ENCODE measurements at places on chromosomes 1 and 21.

DNA sequence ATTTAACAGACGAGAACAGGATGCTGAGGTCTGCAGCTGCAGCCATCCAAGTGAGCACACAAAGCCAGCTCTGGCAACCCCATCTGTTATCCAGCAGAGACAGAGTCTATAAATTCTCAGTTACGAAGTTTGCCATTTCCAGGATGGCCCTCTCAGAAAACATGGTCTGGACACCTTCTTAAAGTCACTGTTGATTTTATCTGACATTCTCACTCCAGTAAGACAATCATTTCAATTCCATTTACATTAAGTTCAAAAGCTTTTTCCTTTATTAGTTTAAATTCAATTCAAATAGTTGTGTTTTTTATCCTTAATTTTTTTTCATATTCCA, 125.5 kb downstream of the DMRTB1 start:
- no peak for DNase-seq

GRCh38 chr1:9127395-9128165, 1.3 kb downstream of the GPR157 start:
- DNase-seq, result no peak

DNA sequence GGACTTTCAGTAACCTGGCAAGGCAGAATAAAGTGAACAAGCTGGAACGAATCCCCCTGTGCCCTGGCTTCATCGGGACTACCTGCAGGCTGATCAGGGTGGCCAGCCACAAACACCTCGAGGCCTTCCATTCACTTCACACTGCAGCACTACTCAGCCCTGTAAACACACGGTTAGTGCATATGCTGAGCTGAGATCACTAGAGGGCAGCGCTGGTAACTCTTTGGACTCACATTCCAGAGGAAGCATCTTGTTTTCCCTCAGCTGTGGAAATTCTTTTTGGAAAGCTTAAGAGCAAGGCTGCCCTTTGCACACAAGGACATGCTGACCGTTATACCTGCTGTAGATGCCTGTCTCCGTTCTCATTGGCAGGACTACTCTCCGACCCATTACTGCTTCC, 32.1 kb downstream of the PCSK9 start:
- no peak for DNase-seq

DNA sequence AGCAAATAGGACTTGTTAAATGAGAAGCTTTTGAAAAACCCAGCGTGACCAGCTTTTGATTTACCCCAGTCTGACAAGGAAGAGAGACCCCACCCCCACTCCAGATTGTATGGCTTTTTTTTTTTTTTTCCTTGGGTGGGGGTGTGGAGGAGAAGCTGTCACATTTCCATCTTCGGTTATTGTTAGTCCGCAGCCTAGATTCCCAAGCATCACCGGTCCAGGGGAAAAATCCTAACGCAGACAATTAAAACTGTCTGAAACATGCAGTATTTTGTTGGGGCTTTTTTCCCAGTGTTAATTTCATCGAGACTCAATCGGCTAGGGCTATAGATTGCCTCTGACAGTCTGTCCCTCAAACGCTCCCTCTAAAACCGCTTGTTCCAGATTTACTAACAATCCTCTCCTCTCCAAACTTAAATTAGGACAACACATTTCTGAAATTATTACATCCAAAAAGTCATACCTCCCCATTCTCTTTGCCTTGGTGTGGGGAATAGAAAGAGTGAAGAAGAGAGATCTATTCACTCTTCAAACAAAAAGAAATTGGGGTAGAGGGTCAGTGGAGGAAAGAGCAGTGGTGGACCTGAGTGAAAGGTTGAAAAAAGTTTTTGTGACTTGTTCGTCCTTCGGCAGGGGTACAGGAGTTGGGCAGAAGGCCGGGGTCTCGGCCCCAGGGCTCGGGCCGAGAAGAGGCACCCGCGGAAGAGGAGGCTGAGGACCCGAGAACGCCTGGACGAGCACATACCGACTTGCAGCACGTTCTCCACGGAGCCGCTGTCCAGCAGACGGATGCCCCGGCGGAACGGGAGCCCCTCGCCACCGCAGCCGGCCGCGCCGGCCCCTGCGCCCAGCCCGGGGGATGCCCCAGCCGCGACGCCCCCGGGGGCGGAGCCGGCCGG, 1.1 kb downstream of the ZSWIM5 start:
- DNase-seq, result no peak

DNA sequence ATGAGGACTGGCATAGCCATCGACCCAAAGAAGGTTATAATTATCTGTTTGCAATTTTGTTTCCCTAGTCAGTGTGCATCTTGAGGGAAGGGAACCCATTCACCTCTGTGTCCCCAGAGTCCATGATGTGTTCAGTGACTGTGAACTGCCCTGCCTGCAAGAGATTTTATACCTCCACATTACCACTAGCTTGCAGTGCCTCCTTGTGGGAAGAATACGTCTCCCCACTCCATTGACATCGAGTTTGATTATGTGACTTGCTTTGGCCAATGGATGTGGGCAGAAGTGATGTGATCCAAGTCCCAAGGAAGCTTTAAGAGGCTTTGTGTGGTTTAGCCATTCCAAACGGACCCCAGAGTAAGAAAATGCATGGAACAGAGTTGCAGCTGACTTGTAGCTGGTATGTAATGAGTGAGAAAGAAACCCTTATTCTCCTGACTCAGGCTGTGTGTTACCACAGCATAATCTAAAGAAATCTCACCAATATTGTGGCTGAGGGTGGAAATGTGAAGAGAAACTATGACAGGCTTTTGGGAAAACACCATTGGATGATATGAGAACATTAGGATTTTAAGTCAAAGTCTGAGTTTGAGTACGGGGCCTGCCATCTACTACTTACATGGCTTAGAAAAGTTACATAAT, 47.8 kb upstream of the NRDC start:
- no peak for DNase-seq

- DNase-seq, result no peak
These were observed 678.7 kb downstream of the MATN1 start for GRCh38 chr1:30044656-30045144.

- no peak for DNase-seq
These were observed 25.6 kb downstream of the LDLRAP1 start for GRCh38 chr1:25568834-25569596.

- DNase-seq, result no peak
These were observed 25.0 kb upstream of the LAPTM5 start for GRCh38 chr1:30782361-30783255.

DNA sequence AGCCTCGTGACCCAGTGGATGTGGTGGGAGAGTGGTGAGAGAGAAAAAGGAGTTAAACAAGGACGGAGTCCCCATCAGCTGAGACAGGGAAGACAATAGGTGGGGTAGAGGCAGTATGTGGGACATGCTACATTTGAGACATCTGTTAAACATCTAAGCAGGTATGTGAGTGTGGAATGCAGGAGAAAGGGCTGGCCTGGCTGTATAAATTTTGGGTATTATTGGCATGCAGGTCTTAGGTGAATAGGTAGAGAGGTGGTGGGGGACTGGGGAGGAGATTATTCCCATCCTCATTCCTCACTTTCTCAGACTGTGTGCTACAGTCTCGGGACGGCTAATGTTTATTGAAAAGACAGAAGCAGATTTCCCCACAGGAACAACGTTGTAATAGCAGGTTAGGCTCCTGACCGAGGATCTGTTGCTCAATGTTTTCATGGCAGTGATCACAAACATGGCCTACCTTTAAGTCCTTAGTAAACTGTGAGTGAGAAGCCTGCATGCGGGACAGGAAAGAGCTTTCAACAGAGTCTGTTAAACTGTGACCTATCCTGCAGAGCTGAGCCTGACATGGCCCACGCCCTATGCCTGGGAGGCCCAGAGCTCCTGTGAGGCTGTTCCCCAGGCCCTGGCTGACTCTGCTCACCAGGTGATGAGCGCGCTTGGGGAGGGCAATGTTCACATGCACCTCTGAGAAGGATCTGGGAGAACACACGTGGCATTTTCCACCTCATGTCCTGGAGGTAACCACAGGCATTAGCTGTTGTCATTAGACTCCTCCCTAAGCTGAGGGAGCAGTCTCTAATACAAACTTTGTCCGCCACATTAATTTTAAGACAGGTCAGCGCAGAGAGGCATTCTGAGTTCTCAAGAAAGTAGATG, 16.5 kb downstream of the VSIG8 start:
- no peak for DNase-seq

GRCh38 chr1:51421964-51422363, 91.6 kb upstream of the TTC39A start:
- no peak for DNase-seq

- no peak for DNase-seq
These were observed 138.4 kb upstream of the BACE2 start for GRCh38 chr21:41029571-41029970.

GRCh38 chr21:28699596-28700259, 292.9 kb downstream of the LTN1 start:
- DNase-seq, result no peak

GRCh38 chr1:223508796-223509195, 115.6 kb downstream of the CCDC185 start:
- DNase-seq, result no peak

DNA sequence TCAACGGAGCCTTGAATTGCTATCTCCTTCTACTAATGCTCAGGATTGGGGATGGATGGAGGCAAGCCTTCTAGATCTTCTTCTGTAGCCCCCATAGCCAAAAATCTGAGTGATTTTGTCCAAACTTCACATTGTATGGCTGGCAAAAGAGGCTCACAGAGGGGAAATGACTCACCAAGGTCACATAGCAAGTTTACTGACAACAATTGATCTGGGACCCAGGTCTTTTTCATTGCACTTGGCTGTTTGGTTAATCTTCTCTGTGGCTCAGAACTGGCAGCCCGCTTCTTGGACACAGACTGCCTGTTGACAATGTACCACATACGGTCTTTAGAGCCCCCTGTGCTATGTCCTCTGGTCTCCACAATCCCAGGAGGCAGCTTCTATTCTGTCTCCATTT, 3.0 kb upstream of the LACTBL1 start:
- no peak for DNase-seq

DNA sequence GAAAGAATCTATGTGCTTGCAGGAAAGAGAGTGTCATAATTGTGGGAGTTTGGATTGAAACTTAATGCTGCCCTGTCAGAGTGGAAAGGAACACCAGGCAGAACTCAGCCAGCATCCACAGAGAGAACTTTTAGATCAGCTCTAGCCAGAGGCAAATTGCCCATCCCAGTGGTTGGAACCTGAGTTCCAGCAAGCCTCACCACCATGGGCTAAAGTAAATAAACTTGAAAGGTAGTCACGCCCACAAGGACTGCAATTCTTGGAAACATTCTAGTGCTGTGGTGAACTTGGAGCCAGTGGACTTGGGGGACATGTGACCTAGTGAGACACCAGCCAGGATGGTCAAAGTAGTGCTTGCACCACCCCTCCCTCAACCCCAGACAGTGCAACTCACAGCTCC, 571.6 kb downstream of the LRRIQ3 start:
- DNase-seq, result no peak

DNA sequence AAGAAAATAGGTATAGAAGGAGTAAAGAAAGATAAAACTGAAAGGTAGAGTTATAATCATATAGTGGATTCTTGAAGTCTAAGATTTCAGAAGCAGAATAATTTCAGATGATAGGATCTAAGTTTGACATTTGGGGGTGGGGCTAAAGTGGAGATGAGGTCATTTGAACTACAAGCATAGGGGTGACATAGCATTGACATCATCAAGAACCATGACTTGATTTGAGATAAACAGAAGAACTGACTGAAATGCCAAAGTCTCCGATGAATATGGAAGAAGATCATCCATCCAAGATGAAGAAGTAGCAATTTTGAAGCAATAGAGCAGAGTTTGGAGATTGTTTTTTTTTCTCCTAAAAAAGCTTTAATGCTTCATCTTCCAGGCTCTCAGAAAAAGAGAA, 122.3 kb downstream of the MACF1 start:
- DNase-seq, result no peak

- DNase-seq, result no peak
These were observed 49.9 kb downstream of the BACE2 start for GRCh38 chr21:41217671-41218385.

- DNase-seq, result no peak
These were observed 15.0 kb downstream of the LBR start for GRCh38 chr1:225412803-225413351.

- DNase-seq, result no peak
These were observed 39.7 kb downstream of the SLC35A3 start for GRCh38 chr1:100009458-100009857.

DNA sequence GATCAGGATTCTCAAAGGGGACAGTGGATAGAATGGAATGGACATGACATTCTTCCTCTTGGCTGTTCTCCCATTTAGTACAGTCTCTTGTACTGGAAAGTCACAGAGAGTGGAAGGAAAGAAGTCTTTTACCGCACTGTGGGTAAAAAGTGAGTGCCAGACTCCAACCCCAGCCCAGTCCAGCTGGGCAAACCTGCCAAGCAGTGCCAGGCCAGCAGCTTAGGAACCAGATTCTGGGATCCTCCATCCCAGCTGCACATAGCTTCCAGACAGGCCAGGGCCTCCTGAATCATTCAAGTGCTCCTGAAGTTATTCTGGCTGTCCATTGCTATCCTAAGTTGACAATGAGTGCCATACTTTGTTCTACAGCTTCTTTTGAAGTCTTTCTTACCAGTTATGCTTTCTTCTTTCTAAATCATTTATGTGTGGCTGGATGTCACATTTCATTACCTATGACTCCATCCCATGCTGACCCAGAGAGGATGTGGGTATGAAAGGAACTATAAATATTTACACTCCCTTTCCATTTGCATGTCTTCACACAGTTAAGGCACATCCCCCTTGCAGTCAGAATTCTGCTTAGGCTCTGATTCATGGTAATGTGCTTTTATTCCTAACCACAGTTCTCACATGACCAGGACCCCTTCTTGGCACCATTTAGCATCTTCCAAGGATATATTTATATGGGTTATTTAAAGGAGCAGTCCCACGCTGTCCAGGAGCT, 88.9 kb downstream of the AK5 start:
- no peak for DNase-seq

- no peak for DNase-seq
These were observed 131.8 kb downstream of the PTPN14 start for GRCh38 chr1:214419650-214420049.

DNA sequence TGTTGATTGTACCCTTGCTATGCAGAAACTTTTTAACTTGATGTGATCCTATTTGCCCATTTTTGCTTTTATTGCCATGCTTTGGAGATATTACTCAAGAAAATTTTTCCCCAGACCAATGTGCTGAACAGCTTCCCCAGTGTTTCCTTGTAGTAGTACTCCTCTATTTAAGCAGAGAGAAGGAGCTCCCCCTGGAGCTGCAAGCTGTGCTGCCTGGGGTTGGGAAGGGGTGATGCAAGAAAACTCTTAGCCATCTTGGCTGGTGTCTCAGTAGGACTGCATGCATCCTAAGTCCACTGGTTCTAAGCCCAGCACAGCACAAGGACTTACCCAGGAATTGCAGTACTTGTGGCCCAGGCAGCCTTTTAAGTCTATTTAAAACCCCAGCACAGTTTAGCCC, 121.6 kb downstream of the NTMT2 start:
- DNase-seq, result no peak

Measured in vagina (tissue), 2 donors.